ENCODE measurements at places on chromosomes 4 and X.

GRCh38 chr4:41257257-41257901 lies 651 bp downstream of the UCHL1 start:
- no peak for DNase-seq

- DNase-seq: no peak
These were observed 84.9 kb downstream of the RAB28 start for GRCh38 chr4:13399257-13399656.

GRCh38 chr4:62531264-62531663 lies 1331.1 kb downstream of the ADGRL3 start:
- DNase-seq: no peak

DNA sequence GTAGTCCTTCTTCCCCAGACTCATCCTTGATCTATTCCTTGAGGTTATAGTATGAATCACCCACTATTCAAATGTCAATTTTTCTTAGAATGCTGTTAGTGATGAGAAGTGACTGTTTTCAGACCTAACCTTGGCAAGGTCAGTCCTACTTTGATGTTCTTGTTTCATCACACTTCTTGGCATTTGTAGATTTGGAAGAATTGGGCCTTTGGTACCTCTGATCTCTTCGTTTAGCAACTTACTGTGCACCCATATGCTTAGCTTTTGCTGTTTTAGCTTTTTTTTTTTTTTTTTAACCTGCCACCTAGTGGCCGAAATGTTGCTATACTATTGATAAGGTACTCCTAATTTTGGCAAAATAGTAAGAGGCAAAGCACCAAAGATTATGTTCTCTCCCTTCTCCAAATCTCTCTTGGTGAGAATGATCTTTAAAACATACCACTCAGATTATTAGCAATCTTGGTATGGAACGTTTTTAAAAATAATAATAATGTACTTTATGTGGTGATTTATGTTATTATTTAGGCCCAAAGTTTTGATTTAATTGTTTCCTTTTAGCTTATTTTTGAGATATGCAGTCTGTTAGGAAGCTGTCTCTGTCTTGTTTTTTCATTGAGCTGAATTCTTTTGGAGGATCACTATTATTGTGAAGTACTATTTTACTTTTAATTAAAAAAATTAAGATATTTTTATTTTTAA lies 16.6 kb downstream of the DCK start:
- no peak for DNase-seq
